ENCODE measurements at places on chromosomes 7 and 10. TPM values are rescaled to one million over a fixed set of nuclear protein-coding genes. Genes with fewer than 3 reads are reported as not detected.

DNA sequence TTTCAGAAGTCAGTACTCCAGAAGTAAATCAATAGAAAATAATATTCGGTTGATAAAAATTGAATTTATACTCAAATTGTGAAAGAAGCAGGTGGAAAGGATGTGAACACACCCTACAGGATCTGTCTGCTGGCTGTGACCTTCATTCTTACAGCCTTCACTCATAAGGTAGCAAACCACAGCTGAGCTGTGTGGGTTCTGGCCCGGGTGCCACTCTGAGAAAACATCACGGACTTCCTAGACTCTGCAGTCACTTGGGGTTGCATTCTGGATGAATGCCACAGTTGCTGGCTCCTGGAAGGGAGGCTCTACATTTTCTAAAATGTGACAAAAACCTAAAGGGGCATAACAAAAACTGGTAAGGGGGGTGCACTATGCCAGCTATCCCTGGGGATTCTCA lies 36.0 kb upstream of the ABLIM1 start:
- no peak for DNase-seq

DNA sequence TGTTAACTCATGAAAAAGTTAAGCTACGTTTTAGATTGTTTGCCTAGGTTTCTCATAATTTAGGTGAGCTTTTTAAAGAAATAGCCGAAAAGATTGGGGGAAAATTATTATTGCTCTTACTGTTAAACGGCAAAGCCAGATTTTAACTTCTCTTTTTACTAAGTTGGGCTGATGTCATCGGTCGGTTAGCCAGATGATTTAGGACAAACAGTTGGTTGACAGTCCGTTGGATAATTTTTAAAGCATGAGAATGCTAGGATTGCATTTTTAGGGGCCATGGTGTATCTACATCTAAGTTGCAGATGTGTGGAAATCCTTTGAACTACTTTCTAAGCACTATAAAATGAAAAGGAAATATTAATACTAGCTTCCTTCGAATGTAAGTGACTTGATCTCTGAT lies 280.9 kb upstream of the AKR1E2 start:
- no peak for DNase-seq

- DNase-seq, result no peak
Measured at GRCh38 chr10:71426058-71426605, 29.4 kb downstream of the CDH23 start.

The GSTO2 gene
- 1.2 TPM for total RNA-seq

The CYP3A5 gene
- not detected for total RNA-seq

The SLC13A1 gene
- total RNA-seq, result not detected

GRCh38 chr10:11018432-11018841 lies 765 bp downstream of the CELF2 start:
- peak; percentile 0 for DNase-seq

The ANKRD61 gene
- not detected for total RNA-seq

GRCh38 chr7:617614-618538 lies 98.2 kb upstream of the PDGFA start:
- no peak for DNase-seq

The NFE2L3 gene
- 0.93 TPM for total RNA-seq

DNA sequence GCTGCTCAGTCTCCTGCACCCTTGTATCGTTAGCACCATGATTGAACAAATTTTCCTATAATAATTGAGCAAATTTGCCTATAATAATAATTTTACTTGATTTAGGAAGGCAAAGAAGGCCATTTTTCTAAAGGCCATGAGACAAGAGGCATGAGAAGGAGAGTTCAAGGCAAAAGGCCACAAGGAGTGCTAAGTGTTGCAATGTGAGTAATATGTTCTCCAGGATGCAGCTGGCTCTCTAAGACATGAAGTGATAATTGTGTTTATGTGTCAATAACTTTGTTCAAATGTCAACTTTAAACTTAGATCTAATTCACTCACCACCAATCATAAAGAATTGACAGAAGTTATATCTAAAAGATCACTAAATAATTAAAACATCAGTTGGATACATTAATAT lies 53.8 kb downstream of the SGCE start:
- DNase-seq, result no peak

DNA sequence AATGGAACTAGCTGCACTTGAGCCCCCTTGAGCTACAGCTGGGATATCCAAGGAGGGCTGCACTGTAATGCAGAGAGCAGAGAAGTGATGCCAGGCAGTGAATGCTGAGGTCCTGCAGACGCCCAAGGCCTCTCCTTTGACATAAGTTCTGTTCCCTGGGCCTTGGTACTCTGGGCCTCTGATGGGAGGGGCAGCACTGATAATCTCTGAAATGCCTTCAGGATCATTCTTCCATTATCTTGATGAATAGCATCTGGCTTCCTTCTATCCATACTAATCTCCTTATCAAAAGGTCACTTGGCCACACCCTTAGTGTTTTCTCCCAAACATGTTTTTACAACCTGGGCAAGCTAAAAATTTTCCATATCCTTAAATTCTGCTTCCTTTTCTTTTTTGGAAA lies 6.9 kb downstream of the GRB10 start:
- DNase-seq, result no peak

DNA sequence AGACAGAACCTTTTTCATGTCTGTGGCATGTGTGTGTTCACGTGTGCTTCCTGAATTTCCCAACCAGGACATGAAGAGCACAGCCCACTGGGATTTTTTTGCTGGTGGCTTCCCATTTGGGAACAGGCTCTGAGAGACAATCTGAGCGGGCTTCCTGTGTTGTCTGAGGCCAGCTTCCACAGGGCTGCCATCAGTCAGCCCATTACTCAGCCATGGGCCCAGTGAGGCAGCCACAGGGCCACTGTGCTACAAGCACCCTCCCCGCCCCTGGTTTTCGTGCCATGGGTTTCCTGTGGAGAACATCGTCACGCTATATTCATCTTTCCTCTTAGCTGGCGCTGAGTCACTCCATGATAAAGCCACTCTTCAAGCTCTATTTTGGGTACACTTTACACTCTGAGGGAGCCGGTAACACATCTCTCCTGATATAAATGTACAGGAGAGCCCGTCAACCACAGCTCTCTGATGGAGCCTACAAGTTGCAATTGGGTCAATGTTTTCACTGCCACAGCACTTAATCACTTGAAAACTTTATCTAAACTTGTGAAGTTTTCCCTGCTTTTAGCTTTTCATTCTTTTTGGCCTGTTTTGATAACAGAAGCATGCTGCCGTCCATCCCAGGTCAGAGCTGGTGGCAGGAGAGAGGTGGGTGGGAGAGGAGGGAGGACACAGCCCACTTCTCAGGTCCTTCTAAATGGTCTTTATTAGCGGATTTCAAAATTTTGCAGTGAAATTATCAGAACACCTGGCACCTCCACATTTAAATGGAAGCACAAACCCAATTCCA lies 96.9 kb downstream of the HIPK2 start:
- DNase-seq, result peak; percentile 43

The CHAT gene
- total RNA-seq, result not detected

- no peak for DNase-seq
Measured at GRCh38 chr7:532379-533143, 12.9 kb upstream of the PDGFA start.

The LRRC18 gene
- total RNA-seq, result not detected

The CALML3 gene
- not detected for total RNA-seq

GRCh38 chr7:2028733-2029132 lies 204.0 kb downstream of the MAD1L1 start:
- DNase-seq, result no peak

The MTG1 gene
- 34.9 TPM for total RNA-seq

DNA sequence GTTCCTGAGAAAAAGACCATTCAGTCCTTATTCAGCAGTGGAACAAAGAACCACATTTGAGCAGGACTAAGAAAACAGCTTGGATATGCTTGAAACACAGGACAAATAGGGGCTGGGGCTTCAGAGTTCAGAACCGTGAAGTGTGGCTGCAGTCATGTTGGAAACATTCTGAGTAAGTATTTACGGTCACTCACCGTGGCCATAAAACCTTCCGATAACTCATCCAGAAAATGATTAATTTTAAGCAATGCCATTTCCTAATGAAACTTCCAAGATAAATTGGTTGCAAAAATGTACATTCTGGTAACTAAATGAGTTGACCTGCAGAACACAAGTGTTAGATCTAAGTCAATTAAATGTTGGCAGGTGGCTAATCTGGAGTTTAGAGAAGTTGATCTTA lies 279.2 kb downstream of the CXCL12 start:
- no peak for DNase-seq

GRCh38 chr7:22317632-22318031 lies 39.3 kb downstream of the RAPGEF5 start:
- DNase-seq, result no peak

- no peak for DNase-seq
Measured at GRCh38 chr7:74202841-74203556, 6.8 kb upstream of the LAT2 start.

The SPDYE5 gene
- total RNA-seq, result not detected

DNA sequence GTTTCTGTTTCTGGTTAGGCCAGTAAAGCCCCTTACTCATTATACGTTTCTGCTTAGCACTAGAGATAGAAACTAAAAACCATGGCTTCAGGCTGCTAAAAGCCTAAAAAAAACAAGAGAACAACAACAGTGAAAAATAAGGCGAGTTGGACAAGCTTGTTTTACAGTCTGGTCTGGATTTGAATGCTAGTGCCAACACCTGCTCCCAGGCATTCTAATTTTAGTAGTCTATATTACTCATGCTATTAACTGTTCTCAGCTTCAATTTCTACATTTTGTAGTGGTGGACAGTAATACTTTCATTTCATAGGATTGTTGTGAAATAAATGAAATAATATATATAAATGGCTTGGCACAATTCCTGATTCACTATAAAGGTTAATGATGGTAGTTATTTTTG lies 108.5 kb downstream of the HBP1 start:
- no peak for DNase-seq

The DPY19L1 gene
- 7.2 TPM for total RNA-seq

DNA sequence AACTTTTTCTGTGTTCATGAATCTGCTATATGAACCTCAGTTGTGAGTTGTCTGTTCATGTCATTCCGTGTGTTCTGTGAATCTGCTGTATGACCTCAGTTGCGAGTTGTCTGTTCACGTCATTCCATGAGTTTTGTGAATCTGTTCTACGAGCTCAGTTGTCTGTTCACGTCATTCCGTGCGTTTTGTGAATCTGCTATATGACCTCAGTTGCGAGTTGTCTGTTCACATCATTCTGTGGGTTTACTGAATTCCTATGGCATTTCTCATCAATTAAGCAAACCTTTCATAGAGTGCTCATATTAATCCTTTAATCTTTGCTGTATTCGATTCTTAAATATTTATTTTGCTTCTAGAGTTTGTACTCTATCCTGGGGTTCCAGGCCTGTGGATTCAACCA lies 150.6 kb downstream of the DIP2C start:
- DNase-seq, result no peak

GRCh38 chr7:50397320-50397970 lies 52.7 kb downstream of the FIGNL1 start:
- no peak for DNase-seq

The IRF5 gene
- total RNA-seq, result 1.8 TPM

GRCh38 chr7:2482725-2483451 lies 6.7 kb upstream of the GRIFIN start:
- DNase-seq, result no peak

- no peak for DNase-seq
Measured at GRCh38 chr7:70241536-70242175, 643.4 kb downstream of the AUTS2 start.

GRCh38 chr10:31171402-31172083 lies 139.9 kb upstream of the ZNF438 start:
- DNase-seq, result no peak

DNA sequence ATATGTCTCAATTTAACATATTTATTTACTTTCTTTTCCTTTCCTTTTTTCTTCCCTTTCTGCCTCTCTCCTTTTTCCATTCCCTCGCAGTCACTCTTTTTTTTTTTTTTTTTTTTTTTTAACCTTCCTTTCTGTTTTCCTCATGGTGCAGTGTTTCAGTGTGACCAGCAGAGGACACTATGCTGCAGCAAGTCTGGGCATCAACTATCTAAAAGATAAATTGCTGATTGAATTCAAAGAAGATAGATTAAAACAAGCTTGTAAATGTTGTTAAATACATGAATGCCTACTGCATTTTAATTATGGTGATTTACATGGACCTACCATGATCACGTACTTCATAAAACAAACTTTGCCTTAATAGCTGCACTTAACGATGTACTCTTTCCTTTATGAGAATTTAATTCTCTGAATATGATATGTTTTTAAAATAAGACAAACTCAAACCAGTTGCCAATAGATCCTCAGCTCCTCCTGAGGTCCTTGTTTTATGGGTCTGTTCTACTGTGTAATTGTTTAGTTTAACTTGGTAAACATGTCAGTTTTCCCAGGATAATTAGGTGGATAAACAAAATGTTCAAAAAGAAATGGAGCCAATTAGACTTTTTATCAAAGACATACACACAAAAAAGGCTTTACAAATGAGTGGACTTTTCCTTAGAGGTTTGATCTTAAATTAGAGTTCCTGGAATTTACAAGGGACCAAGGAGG lies 101.0 kb upstream of the AGR3 start:
- no peak for DNase-seq

The MET gene
- not detected for total RNA-seq

The GFRA1 gene
- total RNA-seq, result not detected

The GPER1 gene
- not detected for total RNA-seq

The GPR15LG gene
- total RNA-seq, result not detected

GRCh38 chr10:79067241-79068202 lies 1.2 kb upstream of the ZMIZ1 start:
- peak; percentile 82 for DNase-seq

The SPDYE16 gene
- total RNA-seq, result not detected

DNA sequence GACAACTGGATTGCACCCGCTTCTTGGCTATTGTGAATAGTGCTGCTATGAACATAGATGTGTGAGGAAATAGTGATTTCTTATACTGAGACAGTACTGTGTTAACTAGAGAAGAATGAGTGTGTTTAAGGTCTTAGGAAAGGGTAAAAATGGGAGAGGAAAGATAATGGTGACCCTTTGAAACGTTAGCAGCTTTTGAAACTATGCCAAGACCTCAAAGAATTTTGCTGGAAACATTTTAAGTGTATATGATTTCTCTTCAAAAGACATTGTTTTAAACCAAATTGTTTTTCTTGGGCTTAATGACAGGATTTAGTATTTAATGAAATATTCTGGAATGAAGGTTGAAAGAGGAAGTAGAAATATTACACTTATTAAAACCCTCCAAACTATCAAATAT lies 100.8 kb upstream of the ARHGAP21 start:
- no peak for DNase-seq

The AMPH gene
- total RNA-seq, result not detected

GRCh38 chr7:129553899-129554461 lies 51.6 kb downstream of the SMKR1 start:
- DNase-seq, result peak; percentile 66

DNA sequence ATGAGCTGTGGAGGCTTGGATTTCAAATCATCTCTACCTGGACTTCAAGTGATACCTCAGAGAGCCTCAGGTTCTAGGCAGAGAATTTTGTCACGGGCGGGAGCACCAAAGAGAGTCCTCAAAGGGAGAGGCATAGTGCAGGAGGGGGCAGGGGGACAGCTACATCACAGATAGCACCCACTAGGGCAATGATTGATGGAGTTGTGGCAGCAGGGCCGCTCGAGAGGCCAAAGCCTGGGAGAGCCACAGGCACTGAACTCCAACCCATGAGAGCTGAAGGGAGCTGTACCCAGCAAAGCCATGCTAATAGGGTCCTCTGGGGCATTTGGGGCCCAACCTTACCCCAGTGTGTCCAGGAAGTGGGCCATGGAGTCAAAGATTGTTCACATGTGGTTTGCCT lies 232.0 kb upstream of the PCDH15 start:
- no peak for DNase-seq

- DNase-seq, result no peak
Measured at GRCh38 chr10:78706256-78706655, 362.5 kb upstream of the ZMIZ1 start.
